ENCODE measurements at places on chromosomes 7 and 10.

DNA sequence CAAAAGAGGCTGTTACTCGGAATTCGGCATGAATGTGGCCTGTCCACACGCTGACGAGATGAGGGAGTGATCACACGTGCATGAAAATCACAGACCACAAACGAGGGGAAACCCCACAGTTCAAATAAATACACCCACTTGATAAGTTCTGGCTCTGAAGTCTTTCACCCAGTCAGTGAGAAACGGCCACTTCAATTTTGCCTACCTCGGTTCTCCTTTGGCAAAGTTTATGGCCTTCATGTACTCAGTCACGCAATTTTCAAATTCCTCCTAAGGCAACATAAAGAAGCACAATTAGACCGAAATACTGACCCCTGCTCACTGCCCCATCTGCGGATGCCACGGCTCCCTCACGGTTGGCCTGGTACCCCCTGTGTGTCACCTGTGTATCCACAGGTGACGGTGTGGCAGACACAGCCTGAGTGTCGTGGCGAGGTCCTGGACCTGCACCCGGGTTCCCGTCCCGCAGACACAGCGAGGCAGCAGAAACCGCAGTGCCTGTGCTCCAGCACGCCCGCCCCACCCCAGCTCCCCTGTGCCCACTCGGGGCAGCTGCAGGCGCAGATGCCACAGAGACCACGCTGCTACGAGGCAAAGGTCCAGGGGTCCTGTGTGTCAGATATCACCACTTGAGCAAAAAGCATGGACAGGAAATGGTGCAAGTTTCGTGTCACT lies 1.4 kb downstream of the CFAP46 start:
- DNase-seq = no peak

DNA sequence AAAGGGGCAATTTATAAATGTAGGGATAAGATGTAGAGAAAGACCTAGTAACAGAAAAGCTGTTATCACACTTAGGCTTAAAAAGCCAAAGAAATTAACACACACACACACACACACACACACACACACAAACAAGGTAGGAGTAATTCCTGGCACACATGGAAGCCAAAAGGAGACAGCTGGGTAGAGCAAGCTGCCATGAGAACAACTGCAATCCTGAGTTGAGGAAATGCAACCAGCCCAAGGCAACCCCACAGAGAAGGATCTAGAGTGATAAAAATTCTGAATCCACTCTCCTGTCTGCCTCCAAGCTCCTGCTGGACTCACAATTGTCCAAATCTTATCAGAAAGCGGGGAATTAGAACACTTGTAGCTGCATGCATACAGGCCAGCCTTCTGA lies 229.1 kb upstream of the DGKB start:
- DNase-seq = no peak

- DNase-seq = no peak
Measured at GRCh38 chr7:18313965-18314364, 181.6 kb upstream of the HDAC9 start.

DNA sequence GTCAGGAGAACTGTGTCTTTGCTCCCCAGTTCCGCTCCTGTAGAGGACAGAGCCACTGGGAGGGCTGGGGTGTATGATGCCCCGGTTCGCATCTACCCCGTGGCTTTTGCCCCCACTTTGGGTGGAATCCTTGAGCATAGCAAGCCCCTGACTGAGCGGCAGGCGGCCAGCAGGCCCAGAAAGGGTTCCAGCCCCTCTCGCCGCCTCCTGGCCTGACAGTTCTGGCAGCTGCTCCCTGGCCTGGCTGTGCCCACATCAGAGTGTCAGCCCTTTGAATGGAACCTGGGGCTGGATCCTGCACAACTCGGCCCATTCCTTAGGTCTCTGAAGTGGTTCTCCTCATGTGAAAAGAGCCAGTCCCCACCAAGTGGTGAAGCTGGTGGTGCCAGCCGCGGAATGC lies 106.7 kb downstream of the GRK5 start:
- DNase-seq = no peak

- DNase-seq = no peak
Measured at GRCh38 chr10:127337801-127338200, 141.4 kb upstream of the INSYN2A start.

GRCh38 chr7:158018971-158019645 lies 568.5 kb downstream of the PTPRN2 start:
- no peak for DNase-seq

DNA sequence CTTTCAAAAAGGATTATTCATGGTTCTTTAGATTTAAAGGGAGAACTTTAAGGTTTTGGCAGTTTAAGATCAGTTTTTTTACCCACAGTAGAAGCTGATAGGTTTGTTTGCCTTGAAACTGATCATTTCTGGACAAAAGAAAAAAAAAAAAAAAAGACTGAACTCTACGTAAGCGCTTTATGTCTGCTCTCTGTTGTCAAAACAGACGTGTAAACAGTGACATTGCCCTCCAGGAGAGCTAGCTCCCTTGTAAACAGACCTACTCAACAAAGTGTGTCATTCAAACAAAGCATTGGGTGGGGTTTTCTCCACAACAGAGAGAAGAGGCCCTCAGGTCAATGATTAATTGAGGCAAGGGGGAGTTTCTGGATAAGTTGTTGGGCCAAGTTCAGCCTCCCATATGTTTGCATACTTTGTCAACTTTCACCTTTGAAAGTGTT lies 568.1 kb upstream of the LRRN3 start:
- no peak for DNase-seq

DNA sequence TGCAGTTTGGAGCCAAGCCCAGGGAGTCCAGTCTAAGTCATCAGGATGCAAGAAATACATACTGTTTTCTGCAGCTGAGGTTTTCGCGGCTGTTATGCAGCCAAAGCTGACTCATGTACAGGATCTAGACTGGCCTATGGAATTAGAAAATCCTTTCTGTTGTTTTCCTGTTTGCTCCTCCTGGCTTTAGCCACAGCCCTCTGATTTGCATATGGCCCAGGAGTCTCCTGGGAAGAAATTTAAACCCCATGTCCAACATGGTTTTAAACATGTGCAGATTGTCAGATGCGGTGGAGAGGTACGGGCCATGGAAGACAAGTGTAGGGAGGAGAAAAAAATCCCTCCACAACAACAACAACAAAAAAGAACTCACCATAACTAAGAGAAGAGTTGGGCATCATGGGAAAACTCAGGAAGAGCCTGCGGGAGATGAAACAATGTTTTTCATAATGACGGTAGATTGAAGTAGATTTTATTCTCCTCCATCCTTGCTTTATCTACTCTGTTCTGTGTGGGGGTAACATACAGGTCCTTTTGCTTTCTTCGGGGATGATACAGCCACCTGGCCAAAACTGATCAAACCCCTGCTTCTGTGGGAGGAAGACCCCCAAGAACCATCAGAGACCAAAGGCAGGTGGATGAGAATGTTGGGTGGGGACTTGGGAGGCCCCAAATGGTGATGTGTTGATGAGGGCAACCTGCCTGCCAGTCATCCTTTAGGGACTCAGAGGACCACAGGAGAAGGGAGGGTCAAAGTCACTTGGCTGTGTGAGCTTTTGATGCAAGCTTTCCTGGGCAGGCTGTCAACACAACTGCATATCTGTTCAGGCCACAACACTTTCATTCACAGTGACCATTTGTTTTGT lies 29.8 kb upstream of the GNA12 start:
- DNase-seq = no peak

- no peak for DNase-seq
Measured at GRCh38 chr7:101347477-101347876, 15.2 kb upstream of the COL26A1 start.

- DNase-seq = no peak
Measured at GRCh38 chr7:7318601-7319000, 136.3 kb downstream of the C1GALT1 start.

GRCh38 chr10:18238870-18239485 lies 98.8 kb downstream of the CACNB2 start:
- no peak for DNase-seq

DNA sequence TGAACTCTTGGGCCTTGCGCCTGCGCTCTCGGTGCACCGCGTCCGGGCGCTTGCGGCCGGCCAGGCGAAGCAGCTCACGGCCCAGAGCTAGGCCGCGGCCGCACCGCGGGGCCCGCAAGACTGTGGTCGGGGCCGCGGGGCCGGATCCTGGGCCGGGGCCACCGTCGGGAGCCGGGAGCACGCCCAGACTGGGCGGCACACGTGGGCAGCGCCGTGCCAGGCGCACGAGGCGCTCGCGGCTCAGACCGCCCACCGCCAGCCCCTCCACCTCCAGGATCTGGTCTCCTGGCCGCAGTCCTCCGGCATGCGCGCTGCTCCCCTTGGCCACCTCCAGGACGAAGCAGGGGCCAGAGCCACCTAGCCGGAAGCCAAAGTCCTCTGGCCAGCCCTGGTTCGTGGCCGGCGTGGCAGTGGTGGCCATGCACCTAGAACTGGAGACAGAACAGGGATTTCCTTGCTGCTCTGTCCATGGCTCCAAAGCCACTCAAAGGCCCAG lies at the start of gene GRID2IP:
GRID2IP (minus strand) TSS at position 446 of the 496 bp plus-strand sequence; CDS start at position 421, 25 bp downstream.
- DNase-seq = no peak

DNA sequence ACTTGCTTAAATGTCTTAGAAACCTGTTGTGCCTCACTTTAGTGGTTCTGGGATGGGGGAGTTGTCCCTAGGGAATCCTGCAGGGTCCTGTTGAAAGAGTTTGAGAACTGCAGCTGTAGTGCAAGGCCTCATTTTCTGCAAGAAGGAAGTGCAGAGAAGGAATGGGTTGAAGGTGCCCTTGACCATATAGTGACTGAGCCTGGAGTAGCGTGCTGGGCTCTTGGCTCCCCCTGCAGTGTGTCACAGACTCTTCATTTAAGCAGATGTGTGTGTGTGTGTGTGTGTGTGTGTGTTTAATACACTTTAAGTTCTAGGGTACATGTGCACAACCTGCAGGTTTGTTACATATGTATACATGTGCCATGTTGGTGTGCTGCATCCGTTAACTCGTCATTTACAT lies 92.2 kb downstream of the GRK5 start:
- DNase-seq = no peak

GRCh38 chr7:7912937-7913336 lies 55.7 kb upstream of the GLCCI1 start:
- DNase-seq = no peak

- DNase-seq = no peak
Measured at GRCh38 chr7:96026611-96027010, 254.3 kb downstream of the DYNC1I1 start.

- DNase-seq = no peak
Measured at GRCh38 chr10:60827791-60828488, 49.7 kb downstream of the CDK1 start.

GRCh38 chr7:126211875-126212274 lies 1040.9 kb downstream of the GRM8 start:
- no peak for DNase-seq

GRCh38 chr10:77664696-77665095 lies 27.1 kb upstream of the KCNMA1 start:
- no peak for DNase-seq

DNA sequence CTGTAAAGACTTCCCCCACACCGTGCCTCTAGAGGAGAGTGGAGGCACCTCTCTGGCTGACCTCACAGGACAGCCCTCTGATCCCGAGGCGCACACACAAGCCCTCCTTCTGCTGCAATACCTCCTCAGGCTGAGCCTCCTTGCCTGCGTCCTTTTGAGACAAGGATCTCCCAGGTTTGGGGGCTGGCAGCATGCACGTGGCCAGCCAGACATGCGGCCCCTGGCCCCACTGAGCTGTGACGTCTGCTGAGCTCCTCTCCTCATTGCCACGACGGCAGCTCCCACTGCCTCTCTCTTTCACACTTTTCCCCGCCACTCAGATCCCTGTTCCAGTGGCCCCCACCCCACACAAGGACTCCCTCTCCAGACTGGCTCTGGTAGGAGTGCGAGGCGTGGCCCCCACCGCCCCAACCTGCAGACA lies 12.2 kb upstream of the DNAAF5 start:
- no peak for DNase-seq

DNA sequence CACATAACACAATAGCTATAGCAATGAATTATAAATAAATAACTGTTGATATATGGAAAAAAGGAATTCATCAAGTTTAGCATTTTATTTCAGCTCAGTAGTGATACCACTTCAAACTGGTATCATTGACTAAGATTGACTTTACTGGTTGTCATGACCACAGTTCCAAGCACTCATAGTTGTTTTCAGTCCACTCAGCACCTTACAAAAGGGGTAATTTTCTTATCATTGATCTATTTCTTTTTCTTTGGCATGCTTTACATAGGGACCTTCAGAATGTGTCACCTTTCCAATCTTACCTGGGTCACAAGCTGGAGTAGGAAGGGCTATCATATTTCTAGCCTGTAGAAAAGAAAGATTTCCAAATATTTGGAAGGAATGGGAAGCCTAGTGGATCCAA lies 275.5 kb upstream of the TMEM229A start:
- DNase-seq = no peak

- DNase-seq = no peak
Measured at GRCh38 chr7:113015034-113015645, 71.5 kb downstream of the GPR85 start.

- peak; percentile 72 for DNase-seq
Measured at GRCh38 chr7:36084485-36085091, 68.5 kb upstream of the EEPD1 start.

DNA sequence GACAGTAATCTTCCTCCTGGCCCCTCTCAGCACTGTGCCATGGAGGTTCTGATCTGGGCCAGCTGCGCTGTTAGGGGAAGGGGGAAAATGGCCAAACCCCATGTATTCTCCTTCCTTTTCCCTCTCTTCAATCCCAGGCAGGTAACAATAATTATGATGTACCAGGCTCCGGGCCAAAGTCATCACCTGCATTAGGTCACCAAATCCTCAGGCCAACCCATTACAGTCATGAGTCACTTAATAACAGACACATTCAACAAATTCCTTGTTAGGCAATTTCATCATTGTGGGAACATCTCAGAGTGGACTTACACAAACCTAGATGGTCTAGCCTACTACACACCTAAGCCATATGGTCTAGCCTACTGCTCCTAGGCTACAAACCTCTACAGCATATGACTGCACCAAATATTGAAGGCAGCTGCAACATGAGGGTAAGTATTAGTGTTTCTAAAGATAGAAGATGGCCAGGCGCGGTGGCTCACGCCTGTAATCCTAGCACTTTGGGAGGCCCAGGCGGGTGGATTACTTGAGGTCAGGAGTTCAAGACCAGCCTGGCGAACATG lies 2.2 kb upstream of the HSPB1 start:
- DNase-seq = no peak

DNA sequence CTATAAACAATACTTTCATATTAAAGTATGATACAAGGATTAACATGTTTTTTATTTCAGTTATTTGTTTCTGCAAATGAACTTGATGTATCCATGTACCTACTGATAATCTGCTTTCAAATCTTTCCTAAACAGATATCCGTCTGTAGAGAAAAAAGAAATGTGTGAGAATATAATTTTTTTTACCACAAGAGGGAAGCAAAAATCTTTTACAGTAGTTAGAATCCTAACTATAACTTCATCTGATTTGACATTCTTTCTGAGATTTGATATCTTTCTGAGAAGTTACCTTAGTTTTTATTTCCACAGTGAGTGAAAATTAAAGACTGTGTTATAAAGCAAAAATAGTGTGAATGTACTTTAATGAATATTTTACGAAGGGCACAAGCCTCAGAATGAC lies 203.9 kb upstream of the PCLO start:
- no peak for DNase-seq

GRCh38 chr7:118186501-118186900 lies 2.5 kb downstream of the LSM8 start:
- no peak for DNase-seq

Measured in NCI-H187 (cell line).